ENCODE measurements at places on chromosomes 3 and 15.

GRCh38 chr3:97948351-97949109, 23.7 kb downstream of the RIOX2 start:
- no peak for DNase-seq

DNA sequence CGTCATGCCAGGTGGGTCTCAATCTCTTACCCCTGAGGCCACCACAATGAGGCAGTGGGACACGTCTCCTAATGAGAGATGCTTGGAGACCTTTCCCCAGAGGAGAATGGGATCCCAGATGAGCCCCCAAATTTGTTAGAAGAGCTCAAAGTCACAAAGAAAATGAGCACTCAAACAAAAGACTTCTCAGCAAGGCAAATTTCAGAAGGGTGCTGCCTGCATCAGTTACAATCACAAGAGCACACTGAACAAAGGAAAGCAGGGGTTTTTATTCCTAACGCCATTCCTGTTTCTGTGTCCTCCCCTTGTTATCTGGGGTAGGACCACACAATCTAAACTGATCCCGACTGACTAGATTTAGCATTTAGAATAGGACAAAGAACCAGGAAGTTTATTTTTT, 50.1 kb downstream of the DLG1 start:
- DNase-seq = no peak

DNA sequence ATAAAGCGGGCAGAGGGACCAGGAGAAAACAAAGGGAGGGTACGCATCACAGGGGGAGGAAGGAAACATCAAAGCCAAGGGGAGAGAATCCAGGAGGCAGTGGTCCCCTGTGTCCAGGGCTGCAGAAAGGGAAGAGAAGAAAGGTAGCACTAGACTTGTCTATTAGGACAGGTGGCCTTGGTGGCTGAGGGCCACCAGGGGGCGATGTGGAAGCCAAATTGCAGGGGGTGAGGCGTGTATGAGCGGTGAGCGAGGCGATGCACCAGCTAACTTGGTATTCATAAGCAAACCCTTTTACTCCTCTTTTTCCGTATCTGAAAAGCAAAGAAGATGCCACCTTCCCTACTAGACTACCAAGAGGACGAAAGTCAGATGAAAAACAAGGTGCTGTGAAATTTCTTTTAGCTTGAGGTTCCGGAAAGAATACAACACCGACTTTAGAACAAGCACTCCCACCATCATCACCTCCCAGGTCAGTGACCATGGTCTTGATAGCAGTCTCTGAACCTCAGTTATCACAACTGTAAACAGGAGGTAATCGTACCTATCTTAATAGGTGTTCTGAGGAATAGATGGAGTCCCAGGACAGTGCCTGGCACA, 654.4 kb upstream of the ADAMTS9 start:
- no peak for DNase-seq

- DNase-seq = no peak
These were observed 32.9 kb downstream of the GHSR start for GRCh38 chr3:172415323-172415722.

GRCh38 chr3:102084006-102084405, 234.7 kb downstream of the NFKBIZ start:
- DNase-seq = no peak

- DNase-seq = no peak
These were observed 39.3 kb downstream of the ATP1B3 start for GRCh38 chr3:141915766-141916165.

GRCh38 chr15:92095693-92096092, 242.2 kb downstream of the SLCO3A1 start:
- DNase-seq = no peak

DNA sequence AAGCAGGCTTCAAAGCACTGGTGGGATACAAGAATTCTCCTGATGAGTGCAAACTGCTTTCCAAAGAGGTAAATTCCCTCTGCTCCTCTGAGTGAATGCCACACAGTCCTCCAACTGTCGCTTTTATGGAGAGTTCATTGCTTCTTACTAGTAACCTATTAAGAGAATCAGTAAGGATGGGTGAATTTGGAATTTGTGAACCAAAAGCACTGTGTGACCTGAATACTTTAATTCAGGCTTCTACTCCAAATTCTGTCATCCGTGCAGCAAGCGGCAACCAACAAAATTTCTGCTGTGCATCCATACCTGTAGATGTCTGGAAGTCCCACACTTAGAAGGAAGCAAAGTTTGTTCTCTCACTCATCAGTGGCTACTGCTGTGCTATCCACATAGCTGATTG, 66.7 kb upstream of the SNRK start:
- DNase-seq = no peak

DNA sequence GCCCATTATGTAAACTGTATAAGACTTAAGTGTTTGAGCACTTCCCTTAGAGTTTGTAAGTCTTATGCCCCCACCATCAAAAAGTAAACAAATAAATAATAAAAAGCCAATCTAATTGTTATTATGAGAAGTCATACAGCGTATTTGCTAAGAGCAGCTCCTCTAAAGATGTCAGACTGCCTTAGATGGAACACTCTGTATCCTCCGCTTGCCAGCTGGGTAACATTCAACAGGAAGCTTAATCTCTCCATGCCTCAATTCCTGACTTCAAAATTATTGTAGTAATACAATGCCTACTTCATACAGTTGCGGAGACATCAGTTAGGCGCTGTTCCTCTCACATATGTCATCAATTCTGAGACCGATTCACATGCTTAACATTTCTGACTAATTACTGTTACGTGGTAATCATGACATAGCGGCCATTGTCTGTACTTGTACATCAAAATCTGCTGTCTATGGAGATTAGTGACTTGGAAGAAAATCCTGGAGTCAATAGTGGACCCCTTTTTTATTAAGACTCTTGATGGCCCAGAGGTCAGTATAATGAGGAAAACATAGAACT, 417.7 kb downstream of the LPP start:
- no peak for DNase-seq

DNA sequence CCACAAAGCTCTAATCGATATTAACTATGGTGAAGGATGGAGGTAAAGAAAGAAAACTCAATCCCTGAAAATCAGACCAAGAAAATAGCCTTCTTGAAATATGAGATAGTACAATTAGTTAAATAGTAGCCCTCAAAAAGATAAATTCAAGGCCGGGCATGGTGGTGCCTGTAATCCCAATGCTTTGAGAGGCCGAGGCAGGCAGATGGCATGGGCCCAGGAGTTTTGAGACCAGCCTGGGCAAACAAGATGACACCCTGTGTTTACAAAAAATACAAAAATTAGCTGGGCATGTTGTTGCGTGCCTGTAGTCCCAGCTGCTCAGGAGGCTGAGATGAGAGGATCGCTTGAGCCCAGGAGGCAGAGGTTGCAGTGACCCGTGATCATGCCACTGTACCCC, 31.6 kb upstream of the CEP152 start:
- DNase-seq = no peak

GRCh38 chr3:136567599-136568188, 184.5 kb downstream of the STAG1 start:
- no peak for DNase-seq

DNA sequence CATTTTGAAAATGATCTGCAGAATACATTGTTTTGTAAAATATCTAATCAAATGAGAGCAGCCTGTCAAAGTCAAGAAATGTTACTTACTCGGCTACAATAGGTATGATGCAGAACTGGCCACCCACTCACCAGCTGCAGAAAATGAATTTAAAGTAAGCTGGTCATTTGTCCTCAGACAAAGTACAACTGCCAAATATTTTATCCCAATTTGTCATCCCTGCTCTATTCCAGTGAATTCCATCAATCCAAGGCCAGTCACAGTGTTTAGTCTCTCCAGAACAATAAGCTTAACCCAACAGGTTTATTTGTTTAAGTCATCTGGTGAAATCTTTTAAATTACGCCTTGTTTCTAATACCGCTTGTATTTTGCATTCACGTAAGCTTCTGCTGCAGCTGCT, 46.6 kb upstream of the TCF12 start:
- no peak for DNase-seq

GRCh38 chr15:63059573-63060216, 17.1 kb downstream of the TPM1 start:
- DNase-seq = no peak

GRCh38 chr15:94346282-94346681, 114.9 kb downstream of the MCTP2 start:
- DNase-seq = peak; percentile 44

- no peak for DNase-seq
These were observed 83.9 kb upstream of the STT3B start for GRCh38 chr3:31448882-31449243.

GRCh38 chr15:54387799-54388198, 409.6 kb downstream of the UNC13C start:
- DNase-seq = no peak

GRCh38 chr15:81106560-81106959, 27.5 kb upstream of the CFAP161 start:
- DNase-seq = peak; percentile 18

GRCh38 chr3:159645874-159646273, 342.8 kb upstream of the IL12A start:
- DNase-seq = no peak

- DNase-seq = no peak
These were observed 26.4 kb downstream of the POLG start for GRCh38 chr15:89308236-89308635.

- no peak for DNase-seq
These were observed 488.5 kb upstream of the MDFIC2 start for GRCh38 chr3:70800951-70801350.

- no peak for DNase-seq
These were observed 225.8 kb upstream of the ALCAM start for GRCh38 chr3:105140899-105141367.

DNA sequence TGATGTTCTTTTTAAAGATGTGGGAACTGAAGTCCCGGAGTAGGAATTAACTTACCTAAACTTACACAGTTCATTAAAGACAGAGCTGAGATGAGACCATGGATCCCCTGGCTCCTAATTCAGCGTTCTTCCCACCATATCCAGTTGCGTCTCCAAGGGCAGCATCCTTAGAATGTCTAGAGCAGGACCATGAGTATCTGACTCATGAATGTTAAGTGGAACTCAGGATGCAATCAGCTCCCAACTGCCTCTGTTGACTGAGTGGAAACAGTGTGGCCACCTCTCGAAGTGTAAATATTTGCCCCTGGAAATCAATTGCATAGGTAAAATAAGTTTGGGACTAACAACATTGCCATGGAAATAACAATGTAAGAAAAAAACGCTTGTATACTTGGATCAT, 2.5 kb downstream of the SNTN start:
- DNase-seq = no peak

DNA sequence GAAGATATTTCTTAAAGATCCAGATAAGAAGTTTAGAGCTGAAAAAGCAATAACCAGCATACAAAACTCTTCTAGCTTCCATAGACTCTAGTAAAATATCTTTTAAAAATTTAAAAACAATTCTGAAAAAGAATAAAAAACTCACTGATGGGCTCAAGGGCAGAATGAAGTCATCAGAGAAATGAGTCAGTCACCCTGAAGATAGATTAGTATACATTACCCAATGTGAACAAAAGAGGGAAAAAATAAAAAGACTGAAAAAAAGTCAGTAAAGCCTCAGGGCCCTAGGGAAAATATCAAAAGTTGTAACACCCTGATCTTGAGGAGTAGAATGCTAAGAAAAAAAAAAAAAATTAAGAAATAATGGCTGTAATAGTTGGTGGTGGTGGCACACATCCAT, 11.4 kb downstream of the DET1 start:
- no peak for DNase-seq

DNA sequence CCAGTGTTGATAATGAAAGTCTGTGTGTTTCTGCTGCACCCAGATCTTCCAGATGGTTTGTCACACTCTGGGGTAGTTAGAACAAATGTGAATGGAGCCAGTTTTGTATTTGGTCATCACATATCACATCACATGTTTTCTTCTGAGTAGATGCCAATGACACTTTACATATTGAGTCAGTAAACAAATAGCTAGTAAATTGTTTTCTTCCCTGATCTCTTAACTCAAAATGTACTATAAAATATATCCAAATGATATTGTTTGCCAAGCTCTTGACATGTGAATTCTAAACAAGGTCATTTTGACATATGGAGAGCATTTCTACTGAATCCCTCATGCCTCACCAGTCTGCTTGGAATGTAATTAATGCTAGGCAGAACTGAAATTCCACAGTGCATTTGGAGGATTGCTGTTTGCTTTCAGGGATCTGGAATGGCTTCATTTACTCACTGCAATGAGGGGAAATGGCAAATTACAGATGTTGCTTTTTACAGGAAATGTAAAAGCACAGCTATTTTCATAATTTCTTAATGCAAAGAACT, 45.0 kb downstream of the PDHB start:
- no peak for DNase-seq

DNA sequence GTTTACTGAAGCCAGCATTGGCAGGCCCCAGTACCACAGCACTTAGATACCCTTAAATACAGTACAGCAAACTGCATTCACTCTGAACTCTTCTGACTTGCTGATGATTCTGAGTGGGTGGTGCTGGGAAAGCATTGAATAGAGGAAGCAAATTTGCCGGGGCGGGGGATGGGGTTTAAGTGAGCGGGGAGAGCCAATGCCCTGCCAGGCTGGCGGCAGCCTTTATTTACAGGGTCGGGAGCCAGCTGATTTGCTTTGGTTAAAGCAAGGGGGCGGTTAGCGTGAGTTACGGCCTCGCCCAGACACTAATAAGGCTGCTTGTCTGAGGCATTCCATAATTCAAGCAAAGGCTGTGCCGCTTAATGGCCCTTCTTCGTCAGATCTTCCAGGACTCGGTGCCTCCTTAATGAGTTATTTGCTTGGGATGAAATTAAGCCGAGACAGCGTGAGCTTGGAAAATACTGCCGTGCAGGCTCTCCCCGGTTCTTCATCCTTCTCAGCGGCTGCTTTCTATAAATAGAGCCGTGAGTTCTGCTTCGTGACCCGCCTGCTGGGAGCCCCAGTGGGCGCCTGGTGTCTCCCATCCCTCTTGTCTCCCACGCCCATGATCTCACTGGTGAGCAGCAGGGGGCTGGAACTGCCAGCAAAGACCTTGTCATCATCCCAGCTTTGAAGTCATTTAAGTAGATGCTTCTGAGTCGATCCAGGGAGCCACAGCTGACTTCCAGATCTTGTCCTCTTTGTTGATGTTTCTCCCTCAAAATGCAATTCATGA, 25.8 kb downstream of the SPSB4 start:
- peak; percentile 61 for DNase-seq

- DNase-seq = no peak
These were observed 408.2 kb downstream of the LPP start for GRCh38 chr3:188562144-188562543.

GRCh38 chr3:128706086-128706615, 19.8 kb upstream of the RAB7A start:
- DNase-seq = no peak

DNA sequence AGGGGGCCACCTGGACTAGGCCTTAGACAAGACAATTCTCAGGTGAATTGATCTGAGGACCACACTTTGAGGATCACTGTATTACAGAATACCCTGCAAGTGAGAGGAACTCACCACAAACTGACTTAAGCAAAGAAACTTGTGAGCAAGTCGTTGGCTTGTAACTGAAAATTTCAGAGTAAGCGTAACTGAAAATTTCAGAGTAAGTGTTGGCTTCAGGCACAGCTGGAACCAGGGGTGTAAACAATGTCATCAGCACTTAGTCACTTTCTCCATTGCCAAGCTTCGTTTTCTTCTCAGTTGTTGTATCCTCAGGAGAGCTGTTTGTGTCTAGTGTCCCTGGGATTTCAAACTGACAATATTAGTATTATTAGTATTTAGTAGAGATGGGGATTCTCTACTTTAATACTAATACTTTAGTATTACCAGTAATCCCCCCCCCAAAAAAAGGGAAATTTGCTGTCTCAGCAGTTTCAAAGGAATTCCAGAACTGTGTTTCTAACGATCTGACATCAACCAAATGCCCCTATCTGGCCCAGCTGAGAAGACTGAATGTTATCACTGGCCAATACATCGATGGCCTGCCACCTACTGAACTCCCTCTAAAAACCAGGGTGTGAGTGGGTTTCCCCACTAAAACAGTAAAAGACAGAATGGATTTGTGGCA, 474.4 kb downstream of the NTRK3 start:
- DNase-seq = no peak

GRCh38 chr3:104992676-104993075, 374.0 kb upstream of the ALCAM start:
- DNase-seq = no peak

All from NCI-H1092 treated with DMSO at 0.1 percent for 48 hours (cell line).